ENCODE measurements at places on chromosomes 16 and 17. TPM values are rescaled to one million over a fixed set of nuclear protein-coding genes. Genes with fewer than 3 reads are reported as not detected.

MAPT gene
- 2.4 TPM for total RNA-seq

DNA sequence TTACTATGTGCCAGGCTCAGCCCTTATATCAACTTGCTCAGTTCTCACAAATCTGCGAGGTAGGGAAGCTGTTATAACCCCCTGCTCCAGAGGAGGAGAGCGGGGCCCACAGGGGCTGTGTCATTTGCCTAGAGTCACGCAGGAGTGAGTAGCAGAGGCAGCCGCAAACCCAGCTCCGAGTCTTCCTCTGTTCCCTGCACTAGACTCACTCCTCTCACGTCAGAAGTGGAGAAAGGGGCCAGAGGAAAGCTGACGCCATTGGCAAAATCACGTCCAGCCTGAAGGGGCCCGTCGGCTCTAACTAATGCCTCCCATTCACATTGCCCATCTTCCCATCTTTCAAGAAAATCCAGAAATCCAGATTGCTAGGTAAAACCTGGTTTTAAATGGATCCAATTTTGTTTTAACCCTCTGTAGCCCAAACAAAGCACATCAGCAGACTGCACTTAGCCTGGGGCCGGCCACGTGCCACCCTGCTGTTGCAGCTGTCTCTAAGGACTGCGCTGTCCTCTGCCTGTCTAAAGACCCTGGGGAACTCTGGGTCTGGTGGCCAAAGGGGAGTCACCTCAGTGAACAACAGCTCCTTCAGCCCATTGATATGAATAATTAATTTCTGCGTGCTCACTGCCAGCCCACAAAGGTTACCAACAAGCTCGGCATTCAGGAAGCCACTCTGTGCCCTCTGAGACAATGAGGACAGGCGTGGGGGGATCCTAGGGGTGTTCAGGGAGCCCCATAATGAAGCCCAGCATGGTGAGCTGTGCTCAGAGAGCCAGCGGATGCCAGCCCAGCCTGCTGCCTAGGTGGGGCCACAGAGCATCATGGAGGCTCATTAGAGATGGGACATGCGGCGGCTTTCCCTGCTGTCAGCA, 36.7 kb upstream of the ABR start:
- DNase-seq, result no peak

DYNLRB2 gene
- not detected for total RNA-seq

DNA sequence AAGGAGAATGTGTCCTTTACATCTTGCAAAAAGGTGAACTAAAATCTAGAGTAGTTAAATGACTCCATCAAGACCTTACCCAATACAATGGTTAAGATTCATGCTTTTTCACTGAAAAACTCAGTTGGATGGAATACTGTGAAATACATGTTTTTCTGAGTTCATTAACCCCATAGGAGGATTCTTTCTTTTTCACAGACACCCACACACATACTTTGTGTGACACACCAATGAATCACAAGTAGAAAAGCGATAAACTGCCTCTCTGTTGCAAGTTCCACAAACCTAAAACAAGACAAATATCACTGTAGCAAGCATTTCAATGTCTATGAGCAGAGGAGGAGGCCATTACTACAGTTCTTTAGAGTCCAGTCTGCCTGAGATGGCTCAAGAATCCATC, 258.8 kb upstream of the CDH5 start:
- DNase-seq, result no peak

MMP25 gene
- total RNA-seq, result 23.9 TPM

KRTAP4-6 gene
- total RNA-seq, result not detected

TP53TG3 gene
- not detected for total RNA-seq

- no peak for DNase-seq
Observed at GRCh38 chr17:82830249-82830661, 9.6 kb downstream of the ZNF750 start.

DNA sequence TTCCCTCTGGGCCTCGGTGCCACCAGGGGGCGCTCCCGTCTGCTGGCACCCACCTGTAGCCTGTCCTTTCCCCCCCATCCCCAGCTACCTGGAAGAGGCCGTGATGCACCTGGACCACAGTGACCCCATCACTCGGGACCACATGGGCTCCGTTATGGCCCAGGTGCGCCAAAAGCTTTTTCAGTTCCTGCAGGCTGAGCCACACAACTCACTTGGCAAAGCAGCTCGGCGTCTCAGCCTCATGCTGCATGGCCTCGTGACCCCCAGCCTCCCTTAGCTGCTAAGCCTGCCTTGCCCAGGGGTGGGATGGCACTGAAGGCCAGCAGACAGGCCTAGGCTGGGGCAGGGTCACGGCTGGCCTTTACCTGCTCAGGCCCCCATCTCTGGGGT, 818 bp upstream of the NRN1L start:
- DNase-seq, result peak; percentile 90

- peak; percentile 79 for DNase-seq
Observed at GRCh38 chr16:4517812-4518680, 20.5 kb downstream of the CDIP1 start.

- no peak for DNase-seq
Observed at GRCh38 chr17:30196504-30196903, 39.0 kb downstream of the SLC6A4 start.

DNA sequence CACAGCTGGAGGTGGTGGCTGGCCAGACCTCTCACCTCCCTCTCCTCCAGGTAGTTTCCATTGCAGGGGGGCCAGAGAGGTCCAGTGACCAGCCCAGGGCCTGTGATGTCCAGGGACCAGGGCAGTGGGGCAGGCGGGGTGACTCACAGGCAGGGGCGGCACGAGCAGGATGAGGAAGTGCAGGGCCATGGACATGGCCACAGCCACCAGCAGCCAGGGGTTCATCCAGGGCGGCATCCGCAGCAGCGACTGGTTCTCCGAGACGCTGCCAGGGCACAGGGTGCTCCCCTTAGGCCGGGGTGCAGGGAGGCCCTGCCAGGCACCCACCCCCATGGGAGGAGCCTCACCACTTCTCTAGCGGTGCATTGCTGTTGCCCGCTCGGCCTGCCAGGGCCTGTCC, 12.9 kb upstream of the P2RX1 start:
- no peak for DNase-seq

CTRB1 gene
- not detected for total RNA-seq

HAS3 gene
- total RNA-seq, result 69.6 TPM

GRCh38 chr17:42642336-42642735, 16.7 kb upstream of the TUBG2 start:
- DNase-seq, result no peak

TMEM132E gene
- 0.31 TPM for total RNA-seq

CES4A gene
- total RNA-seq, result 0.93 TPM

CXCL16 gene
- 3.9 TPM for total RNA-seq

- no peak for DNase-seq
Observed at GRCh38 chr16:73202161-73202729, 154.3 kb upstream of the ZFHX3 start.

STAT5A gene
- 5.4 TPM for total RNA-seq

DNA sequence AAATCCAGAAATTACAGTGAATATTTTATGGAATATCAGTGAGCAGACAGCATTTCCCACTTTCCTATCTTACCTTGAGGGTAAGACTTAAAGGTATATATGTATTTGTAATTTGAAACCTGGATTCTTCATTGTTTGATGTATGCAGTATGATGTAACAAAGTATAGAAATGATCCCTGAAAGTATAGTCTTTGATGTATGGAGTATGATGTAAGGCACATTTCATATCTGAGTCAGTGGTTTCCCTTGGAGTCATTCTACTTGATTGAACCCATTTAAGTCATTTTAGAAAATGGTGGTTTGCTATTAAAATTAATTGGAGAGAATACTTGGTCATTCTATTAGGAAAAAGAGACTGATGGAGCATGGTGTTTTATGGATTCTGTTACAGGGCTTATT, 10.1 kb downstream of the AMZ2 start:
- DNase-seq, result no peak

GRCh38 chr17:51057534-51057933, 63.1 kb downstream of the SPAG9 start:
- DNase-seq, result no peak

OTOA gene
- total RNA-seq, result 0.32 TPM

DNA sequence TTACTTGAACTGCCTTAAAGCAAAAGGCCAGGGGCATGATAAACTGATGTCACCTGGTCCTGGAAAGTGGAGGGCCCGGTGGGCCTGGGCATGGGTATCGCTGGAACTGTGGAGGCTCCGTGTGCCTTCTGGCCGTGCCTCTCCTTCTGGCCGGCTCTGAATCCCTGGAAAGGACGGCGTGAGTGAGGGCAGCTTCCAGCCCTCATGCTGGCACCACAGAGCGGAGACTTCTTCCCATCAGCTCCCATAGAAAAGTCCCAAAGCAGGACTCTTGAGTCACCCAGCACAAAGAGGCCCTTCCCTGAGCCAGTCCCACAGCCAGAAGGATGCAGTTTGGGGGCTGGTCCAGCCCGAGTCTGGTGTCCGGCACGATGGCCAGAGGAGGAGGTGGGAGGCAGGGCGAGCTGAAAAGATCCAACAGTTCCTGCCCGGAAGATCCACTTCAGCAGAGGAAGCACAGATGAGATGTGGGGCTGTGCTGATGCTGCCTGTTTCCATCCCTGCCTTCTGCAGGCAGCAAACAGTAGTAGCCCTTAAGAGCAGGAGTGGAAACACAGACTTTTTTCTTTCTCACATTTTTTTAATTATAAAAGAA, 7.8 kb downstream of the GAA start:
- DNase-seq, result no peak

- DNase-seq, result no peak
Observed at GRCh38 chr16:88784856-88785105, 239 bp downstream of the PIEZO1 start.

- DNase-seq, result no peak
Observed at GRCh38 chr17:56177361-56177760, 24.1 kb downstream of the ANKFN1 start.

DNA sequence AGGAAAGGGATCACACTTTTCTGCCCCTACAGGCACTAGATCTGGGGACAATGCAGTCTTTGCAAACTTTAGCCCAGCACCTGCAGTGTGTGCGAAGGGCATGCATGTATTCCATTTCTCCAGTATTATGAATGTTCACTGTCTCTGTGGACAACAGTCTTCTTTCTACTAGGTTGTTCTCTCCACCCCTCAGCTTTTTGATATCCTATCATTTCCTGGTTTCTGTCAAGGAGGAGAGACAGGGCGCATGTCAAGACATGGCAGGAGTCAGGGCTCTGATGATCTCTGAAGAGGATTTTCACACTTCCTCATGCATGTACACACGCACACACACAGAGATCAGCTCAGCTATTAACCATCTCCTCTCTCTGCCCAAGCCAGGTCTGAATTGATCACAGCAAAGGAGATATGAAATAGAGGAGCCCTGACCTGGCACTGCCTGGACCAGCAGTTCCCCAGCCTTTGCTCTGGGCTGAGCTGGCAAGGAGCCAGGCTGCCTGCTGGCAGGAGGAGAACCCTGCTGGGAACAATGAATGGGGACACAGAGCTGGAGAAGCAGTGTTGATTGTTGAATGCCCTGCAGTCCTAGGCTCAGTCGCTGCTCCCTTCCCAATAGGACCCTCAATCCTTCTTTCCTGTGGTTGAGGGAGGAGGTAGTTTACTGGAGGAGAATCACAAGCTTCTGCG, 2.6 kb downstream of the GPR179 start:
- DNase-seq, result no peak

- no peak for DNase-seq
Observed at GRCh38 chr16:89367538-89367915, 122.8 kb downstream of the ANKRD11 start.

DNA sequence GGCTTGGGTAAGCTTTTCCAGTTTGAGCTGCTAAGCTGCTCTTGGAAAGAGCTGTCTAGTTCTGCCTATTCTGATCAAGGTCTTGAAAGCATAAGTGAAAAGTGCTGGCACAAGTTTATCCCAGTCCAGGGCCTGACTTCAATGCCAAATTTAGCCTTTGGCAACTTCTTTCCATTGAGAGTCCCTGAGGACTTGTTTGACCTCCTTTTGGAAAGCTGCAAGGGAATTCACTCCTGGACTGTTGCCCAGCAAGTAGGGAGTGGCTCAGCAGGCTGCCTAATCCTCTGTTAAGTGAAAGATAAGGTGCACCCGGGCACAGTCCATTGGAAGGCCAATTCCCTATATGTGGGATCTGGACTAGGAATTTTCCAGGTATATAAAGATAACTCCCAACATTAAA, 16.0 kb upstream of the TANC2 start:
- no peak for DNase-seq

- no peak for DNase-seq
Observed at GRCh38 chr17:27518048-27518447, 61.8 kb downstream of the KSR1 start.

DNA sequence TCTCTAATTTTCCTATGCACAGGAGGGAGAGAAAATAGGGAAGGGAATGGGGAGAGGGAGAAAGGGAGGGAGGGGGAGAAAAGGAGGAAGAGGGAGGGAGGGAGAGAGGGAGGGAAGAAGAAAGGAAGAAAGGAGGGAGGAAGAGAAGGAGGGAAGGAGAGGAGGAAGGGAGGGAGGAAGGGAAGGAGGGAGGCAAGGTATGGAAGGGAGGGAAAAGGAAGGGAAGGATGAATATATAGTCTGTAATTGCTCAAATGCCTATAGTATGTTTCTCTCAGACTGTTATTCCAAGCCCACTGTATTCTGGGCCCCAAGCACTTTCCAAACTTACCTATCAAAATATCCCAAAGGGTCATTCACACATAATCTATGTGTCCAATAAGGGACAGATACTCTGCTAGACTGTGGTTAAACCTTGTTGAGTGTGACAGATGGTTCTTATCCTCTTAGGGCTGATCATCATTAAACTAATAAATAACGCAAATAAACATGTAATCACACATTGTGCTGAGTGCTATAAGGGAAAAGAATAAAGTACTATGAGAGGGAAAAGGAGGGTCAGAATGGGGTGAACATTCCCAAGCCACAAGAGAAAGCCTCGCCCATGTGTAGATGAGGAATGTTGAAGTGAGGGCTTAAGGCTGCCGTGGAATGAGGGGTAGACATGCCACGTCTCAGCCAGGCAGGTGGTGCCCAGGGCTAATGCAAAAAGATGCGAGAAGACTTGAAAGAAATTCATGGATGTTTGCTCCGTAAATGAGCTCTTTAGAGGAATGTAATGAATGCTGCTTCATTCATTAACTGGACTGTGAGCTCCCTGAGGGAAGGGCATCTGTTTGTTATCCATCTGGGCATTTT, 30.6 kb downstream of the ASIC2 start:
- DNase-seq, result no peak

GRCh38 chr17:16463358-16464302, 28.4 kb downstream of the LRRC75A start:
- no peak for DNase-seq

DNA sequence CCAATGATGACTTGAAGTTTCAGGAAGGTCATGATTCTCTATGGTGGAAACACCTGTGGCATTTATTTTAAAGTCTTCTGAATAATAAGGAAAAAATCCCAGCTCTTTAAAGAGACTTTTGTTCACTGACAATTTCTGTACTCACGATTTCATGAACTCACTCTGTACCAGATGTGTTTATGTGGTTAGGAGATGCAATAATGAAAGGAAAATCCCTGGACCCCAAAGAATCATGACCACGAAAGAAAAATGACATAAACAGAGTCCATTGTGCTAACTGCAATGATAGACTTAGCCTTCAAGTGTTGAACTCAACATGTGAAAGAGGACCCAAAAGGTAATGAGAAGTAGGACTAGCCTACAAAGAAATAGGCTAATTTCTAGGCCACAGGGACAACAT, 947.5 kb downstream of the CDH11 start:
- DNase-seq, result no peak

DNA sequence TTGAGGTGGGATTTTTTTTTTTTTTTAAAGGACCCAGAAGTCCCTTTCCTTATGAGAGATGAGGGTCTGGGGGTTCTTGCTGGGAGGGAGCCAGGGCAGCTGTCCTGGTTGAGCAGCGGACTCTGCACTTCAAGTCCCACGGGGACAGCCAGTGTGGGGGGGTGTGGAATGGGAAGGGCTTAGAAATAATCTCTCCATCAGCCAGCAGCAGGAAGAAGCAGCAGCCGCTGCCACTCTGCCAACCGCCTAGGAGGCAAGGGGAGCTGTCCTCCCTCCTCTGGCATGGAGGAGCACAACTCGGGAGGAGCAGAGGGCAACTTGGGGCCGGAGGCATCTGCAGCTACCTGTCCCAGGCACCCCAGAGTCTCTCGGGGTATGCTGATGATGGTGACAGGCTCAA, at the start of gene KCNG4:
Gene KCNG4 (minus strand): TSS at position 104 of the 400 bp plus-strand sequence. CDS start 2,527 bp downstream, outside the sequence.
- DNase-seq, result no peak

All from H1 (cell line).